Gastrocnemius medialis (tissue), 4 donors: ENCODE measurements at places on chromosomes 7 and 10. TPM values are rescaled to one million over a fixed set of nuclear protein-coding genes. Genes with fewer than 3 reads are reported as not detected.

Gene SRRM3
- total RNA-seq: 1.1 TPM

Gene TMEM178B
- 1.8 TPM for total RNA-seq

Gene SLC26A3
- total RNA-seq: not detected

Gene FEZF1
- not detected for total RNA-seq

Gene CALHM1
- total RNA-seq: not detected

Gene NOD1
- 4.6 TPM for total RNA-seq

Gene CEP55
- 0.62 TPM for total RNA-seq

Gene PRPS1L1
- not detected for total RNA-seq

Gene C10orf53
- not detected for total RNA-seq

Gene PNLIPRP2
- not detected for total RNA-seq

Gene PRXL2A
- 19.0 TPM for total RNA-seq

Gene PROSER2
- total RNA-seq: 3.4 TPM

Gene WEE2
- not detected for total RNA-seq

Gene DKK1
- total RNA-seq: not detected

DNA sequence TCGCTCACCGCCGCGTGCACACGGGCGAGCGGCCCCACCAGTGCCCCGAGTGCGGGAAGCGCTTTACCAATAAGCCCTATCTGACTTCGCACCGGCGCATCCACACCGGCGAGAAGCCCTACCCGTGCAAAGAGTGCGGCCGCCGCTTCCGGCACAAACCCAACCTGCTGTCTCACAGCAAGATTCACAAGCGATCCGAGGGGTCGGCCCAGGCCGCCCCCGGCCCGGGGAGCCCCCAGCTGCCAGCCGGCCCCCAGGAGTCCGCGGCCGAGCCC lies 3.3 kb downstream of the REPIN1 start:
- no peak overlapping the region for H3K4me3 ChIP-seq
- no peak overlapping the region for H3K27ac ChIP-seq
- peaks cover 32% of the 10 kb centered on the region for H3K4me1 ChIP-seq
- DNase-seq: no peak

DNA sequence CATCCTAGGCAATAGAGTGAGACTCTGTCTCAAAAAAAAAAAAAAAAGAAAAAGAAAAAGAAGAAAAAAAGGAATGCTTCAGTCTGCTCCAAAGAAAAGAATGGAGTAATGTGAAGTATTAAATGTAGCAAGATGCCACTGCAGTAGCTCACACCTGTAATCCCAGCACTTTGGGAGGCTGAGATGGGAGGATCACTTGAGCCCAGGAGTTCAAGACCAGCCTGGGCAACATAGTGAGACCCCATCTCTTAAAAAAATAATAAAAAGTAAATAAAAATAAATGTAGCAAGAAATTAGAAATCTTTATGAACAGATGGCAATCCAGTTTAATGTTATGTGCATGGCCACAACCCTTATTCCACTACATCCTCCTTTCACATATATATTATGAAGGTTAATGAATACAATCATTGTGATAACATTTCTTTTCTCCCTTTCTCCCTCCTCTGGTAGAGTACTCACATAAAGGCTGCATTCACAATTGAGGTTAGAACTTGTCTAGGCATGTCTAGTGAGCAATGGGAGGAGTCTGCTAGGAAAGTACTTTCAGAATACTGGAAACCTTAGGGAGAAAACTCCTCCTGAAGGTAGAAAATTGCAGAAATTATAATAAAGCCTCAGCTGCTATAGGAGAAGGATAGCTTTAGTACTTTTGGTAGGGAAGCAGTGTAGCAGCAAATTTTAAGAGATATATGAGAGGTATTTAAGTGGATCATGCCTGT lies 20.4 kb downstream of the KLLN start:
- no peaks in the 10 kb centered on the region for H3K27me3 ChIP-seq
- no peak overlapping the region for H3K27ac ChIP-seq
- H3K4me3 ChIP-seq: no peak overlapping the region
- no peaks in the 10 kb centered on the region for H3K4me1 ChIP-seq
- DNase-seq: no peak

GRCh38 chr7:41694495-41694894 lies 8.4 kb downstream of the INHBA start:
- no peaks in the 10 kb centered on the region for H3K4me1 ChIP-seq
- no peak for DNase-seq
- H3K27me3 ChIP-seq: no peaks in the 10 kb centered on the region
- H3K27ac ChIP-seq: no peak overlapping the region

GRCh38 chr7:121237601-121238000 lies 91.2 kb upstream of the WNT16 start:
- no peak overlapping the region for H3K4me3 ChIP-seq
- H3K27me3 ChIP-seq: no peaks in the 10 kb centered on the region
- no peak for DNase-seq
- H3K4me1 ChIP-seq: no peaks in the 10 kb centered on the region
- H3K36me3 ChIP-seq: peaks cover 27% of the 10 kb centered on the region

DNA sequence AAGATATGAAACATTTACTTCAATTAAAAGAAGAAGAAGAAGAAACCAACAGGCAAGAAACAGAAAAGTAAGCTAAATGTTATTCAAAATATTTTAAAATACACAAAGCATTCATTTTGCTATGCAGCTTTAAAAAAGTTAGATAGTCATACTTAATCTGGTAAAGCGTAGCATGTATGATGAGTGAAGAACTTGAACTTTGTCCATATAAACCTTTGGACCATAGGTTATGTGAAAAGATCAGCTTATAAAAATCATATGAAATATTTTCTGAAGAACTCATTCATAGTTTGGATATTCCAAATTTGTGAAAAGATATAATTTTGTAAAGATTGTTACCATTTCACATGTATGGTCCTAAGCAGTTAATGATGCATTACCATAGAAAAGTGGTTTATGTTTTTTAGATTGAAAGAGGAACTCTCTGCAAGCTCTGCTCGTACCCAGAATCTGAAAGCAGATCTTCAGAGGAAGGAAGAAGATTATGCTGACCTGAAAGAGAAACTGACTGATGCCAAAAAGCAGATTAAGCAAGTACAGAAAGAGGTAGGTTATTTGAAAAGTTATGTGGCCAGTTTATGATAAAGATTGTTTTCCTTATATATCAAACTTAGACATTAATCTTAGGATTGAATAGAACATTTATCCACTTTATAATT lies 37.3 kb downstream of the KIF20B start:
- no peaks in the 10 kb centered on the region for H3K27me3 ChIP-seq
- no peak overlapping the region for H3K27ac ChIP-seq
- no peak overlapping the region for H3K4me3 ChIP-seq
- no peaks in the 10 kb centered on the region for H3K36me3 ChIP-seq
- DNase-seq: no peak

GRCh38 chr10:123521556-123521955 lies 144.6 kb upstream of the GPR26 start:
- no peaks in the 10 kb centered on the region for H3K36me3 ChIP-seq
- H3K27me3 ChIP-seq: no peaks in the 10 kb centered on the region
- H3K4me3 ChIP-seq: no peak overlapping the region
- no peak overlapping the region for H3K27ac ChIP-seq
- no peak for DNase-seq

- H3K4me1 ChIP-seq: no peaks in the 10 kb centered on the region
- no peak overlapping the region for H3K4me3 ChIP-seq
- no peaks in the 10 kb centered on the region for H3K27me3 ChIP-seq
- no peak for DNase-seq
- H3K36me3 ChIP-seq: peaks cover 27% of the 10 kb centered on the region
Observed at GRCh38 chr7:66377045-66377444, 171.9 kb downstream of the TPST1 start.

GRCh38 chr10:49283491-49283890 lies 15.5 kb upstream of the C10orf71 start:
- H3K4me1 ChIP-seq: peaks cover 66% of the 10 kb centered on the region
- no peak for DNase-seq
- no peaks in the 10 kb centered on the region for H3K36me3 ChIP-seq

GRCh38 chr7:17829001-17829400 lies 111.3 kb downstream of the SNX13 start:
- DNase-seq: no peak
- no peaks in the 10 kb centered on the region for H3K27me3 ChIP-seq
- no peak overlapping the region for H3K4me3 ChIP-seq
- H3K27ac ChIP-seq: no peak overlapping the region
- no peaks in the 10 kb centered on the region for H3K4me1 ChIP-seq

GRCh38 chr7:131455546-131455945 lies 100.9 kb downstream of the PODXL start:
- no peak for DNase-seq
- H3K27me3 ChIP-seq: no peaks in the 10 kb centered on the region
- H3K36me3 ChIP-seq: peaks cover 6% of the 10 kb centered on the region

GRCh38 chr10:6669269-6669859 lies 89.3 kb upstream of the PRKCQ start:
- H3K36me3 ChIP-seq: no peaks in the 10 kb centered on the region
- H3K4me1 ChIP-seq: peaks cover 15% of the 10 kb centered on the region
- H3K4me3 ChIP-seq: no peak overlapping the region
- H3K27me3 ChIP-seq: no peaks in the 10 kb centered on the region
- H3K27ac ChIP-seq: no peak overlapping the region
- no peak for DNase-seq

DNA sequence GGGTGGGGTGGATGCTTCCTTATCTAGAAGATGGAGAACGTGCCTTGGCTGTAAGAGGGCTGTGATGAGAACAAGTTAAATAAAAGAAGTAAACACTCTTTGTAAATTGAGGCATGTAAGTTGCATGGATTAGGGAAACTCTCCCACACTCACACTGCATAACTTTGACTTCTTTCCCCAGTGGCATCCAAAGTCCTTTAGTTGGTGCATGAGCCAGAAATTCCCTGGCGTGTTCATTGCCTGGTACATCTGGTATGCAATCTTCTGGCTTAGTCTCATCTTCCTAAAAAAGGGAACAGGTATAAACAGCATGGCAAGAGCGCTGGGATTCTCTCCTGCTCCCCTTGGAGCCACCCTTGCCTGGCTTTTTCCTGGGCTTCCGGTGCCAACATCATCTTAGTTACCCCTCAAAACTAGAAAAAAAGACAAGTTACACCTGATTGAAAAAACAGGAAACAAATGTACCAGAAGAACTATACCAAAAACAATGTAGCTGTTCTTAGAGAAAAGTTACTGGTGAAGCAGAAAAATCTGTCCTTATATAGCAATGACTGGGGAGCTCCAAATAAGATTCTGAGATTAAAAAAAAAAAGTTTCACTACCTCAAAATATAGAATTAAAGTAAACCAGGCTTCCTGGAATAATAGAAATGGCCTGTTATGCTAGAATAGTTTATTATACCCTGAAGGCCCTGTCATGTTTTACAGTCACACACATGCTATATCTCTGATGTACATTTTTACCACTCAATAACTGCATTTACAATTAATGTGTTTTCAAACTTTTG lies 9.9 kb downstream of the RP9 start:
- H3K4me1 ChIP-seq: peaks cover 31% of the 10 kb centered on the region
- no peak overlapping the region for H3K4me3 ChIP-seq
- H3K27ac ChIP-seq: no peak overlapping the region
- no peak for DNase-seq

DNA sequence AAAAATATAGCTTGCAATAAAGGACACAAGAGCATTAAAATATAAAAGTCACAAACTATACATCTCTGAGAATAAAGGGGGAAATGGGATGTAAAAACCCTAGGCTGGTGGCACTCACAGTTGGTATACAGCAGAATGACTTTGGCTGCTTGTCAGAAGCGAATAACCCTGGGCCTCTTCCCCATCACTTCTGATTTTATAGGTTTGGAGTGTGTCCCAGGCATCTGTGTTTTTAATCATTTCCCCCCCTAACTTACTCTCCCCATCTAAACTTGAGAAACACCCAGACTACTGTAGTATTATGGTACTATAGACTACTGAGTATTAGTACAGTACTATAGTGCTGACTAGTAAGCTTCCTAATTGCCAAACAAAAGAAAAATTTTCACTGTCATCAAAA lies 1.8 kb upstream of the RPA3 start:
- H3K4me1 ChIP-seq: peaks cover 15% of the 10 kb centered on the region
- H3K27me3 ChIP-seq: no peaks in the 10 kb centered on the region
- H3K27ac ChIP-seq: peak overlapping the region; percentile 71
- H3K36me3 ChIP-seq: no peaks in the 10 kb centered on the region
- DNase-seq: no peak

GRCh38 chr10:68684413-68684812 lies 36.6 kb upstream of the CCAR1 start:
- H3K4me1 ChIP-seq: no peaks in the 10 kb centered on the region
- H3K4me3 ChIP-seq: no peak overlapping the region
- no peaks in the 10 kb centered on the region for H3K36me3 ChIP-seq
- no peak overlapping the region for H3K27ac ChIP-seq
- DNase-seq: no peak

- H3K4me3 ChIP-seq: peak overlapping the region; percentile 48
- peaks cover 56% of the 10 kb centered on the region for H3K4me1 ChIP-seq
- DNase-seq: no peak
- H3K27me3 ChIP-seq: no peaks in the 10 kb centered on the region
- peaks cover 26% of the 10 kb centered on the region for H3K36me3 ChIP-seq
Observed at GRCh38 chr7:44063547-44063893, 1.8 kb downstream of the PGAM2 start.

- H3K4me1 ChIP-seq: no peaks in the 10 kb centered on the region
- no peak overlapping the region for H3K27ac ChIP-seq
- H3K36me3 ChIP-seq: no peaks in the 10 kb centered on the region
- no peak overlapping the region for H3K4me3 ChIP-seq
- no peaks in the 10 kb centered on the region for H3K27me3 ChIP-seq
Observed at GRCh38 chr10:21099291-21100062, 202.4 kb upstream of the NEBL start.

DNA sequence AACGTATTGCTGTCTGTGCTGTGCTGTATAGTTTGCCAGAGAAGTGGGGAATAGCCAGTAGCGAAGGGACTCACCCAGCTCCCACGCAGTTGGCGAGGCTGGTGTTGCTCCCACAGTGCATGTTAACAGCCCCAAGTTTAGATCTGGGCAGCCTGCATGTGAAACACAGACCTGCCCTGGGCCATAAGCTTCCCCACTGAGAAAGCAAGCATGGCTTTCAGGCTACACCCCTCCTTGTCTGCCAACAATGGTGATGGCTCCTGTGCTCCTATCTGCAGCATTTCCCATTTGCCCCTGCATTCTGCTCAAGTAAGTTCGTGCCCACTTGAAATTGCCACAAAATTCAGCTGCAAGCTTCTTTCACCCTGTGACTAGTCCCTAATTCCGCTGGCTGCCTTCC lies 57.5 kb downstream of the IPMK start:
- H3K36me3 ChIP-seq: no peaks in the 10 kb centered on the region
- DNase-seq: no peak
- no peaks in the 10 kb centered on the region for H3K27me3 ChIP-seq
- no peaks in the 10 kb centered on the region for H3K4me1 ChIP-seq
- H3K27ac ChIP-seq: no peak overlapping the region

DNA sequence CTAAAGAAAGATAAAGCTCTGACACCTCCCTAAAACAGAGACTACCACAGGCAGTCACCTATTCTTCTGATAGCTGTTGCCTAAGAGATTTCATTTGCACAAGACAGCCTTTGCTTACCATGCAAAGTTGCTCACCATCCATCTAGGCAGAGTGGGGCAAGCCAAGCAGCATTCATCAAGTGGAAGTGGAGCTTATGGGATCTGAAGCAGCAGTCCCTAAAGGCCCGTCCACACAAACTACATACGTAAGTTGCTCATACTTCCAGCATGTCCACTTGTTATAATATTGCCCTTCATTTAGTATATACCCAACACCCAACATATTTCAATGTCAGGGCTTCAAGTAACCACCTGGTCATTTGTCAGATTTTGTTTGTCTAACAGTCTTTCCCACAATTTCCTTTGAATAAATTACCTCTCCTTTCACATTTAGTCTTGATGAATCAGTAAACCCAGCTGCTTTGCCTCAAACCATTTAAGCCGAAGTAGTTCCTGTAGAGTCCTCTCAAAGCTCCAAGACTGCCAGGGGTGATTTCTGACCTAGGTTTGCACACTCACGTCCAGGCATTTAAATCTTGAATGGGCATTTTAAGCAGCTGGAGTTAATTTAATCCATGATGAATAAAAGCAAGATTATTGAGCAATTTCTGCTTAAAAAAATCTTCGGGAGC lies 67.9 kb downstream of the ATAD1 start:
- no peak for DNase-seq
- no peaks in the 10 kb centered on the region for H3K27me3 ChIP-seq
- no peaks in the 10 kb centered on the region for H3K36me3 ChIP-seq
- H3K4me1 ChIP-seq: no peaks in the 10 kb centered on the region
- H3K27ac ChIP-seq: no peak overlapping the region
